ENCODE measurements at places on chromosomes 4 and X.

- no peak for DNase-seq
Observed at GRCh38 chr4:108219998-108220397, 51.3 kb upstream of the LEF1 start.

DNA sequence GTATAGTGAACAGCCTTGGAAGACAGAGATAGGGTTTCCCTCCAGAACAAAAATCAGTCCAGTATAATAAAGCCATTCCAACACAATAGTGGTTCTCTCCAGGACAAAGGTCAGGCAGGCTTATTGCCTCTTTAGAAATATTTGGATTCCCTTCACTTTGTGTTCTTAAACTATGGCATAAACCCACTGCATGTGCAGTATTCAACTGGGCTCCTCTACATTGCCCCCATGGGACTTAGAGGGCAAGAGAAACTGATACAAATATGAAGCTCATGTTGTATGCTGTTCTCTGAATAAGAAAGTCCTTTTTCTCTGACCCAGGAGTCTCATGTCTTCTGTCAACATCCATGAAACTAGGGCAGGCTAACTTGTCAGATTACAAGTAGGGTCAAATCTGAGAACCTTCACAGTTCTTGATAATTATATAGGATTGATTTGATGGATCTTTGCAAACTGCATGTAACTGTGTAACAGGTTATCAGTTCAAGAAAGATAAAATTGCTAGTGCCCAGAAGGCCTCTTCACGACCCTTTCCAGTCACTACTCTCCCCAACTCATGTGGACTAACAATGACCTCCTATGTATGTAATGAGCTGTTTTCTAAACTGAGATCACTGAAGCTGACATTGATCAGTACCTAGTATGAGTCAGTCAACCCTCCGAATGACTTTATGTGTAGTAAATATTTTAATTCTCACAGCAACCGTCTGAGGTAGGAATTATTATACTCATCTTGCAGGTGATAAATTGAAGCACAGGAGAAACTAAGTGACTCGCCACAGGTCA is 31.9 kb upstream of the FAM9C start:
- no peak for DNase-seq

- DNase-seq, result no peak
Observed at GRCh38 chr4:138758876-138759553, 256.6 kb upstream of the NOCT start.

- no peak for DNase-seq
Observed at GRCh38 chrX:16750136-16750535, 30.7 kb downstream of the SYAP1 start.

DNA sequence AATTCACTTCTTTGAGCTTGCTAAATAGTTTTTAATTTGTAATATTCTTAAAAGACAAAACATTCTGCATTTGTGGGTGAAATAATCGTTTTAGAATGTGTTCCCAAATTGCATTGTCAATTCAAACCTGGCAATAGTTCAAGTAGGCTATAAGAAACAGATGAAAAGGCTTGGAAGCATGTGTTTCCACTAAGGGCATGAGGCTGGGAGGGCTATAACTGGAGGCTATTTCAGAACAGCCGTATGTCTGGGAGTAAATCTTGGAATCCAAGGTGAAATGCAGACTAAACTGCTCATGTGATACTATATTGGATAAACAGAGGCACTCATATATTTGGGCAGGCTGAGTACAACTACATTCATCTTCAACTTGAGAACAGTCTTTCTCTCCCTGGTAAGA is 117.4 kb upstream of the GRPR start:
- peak; percentile 16 for DNase-seq

- DNase-seq, result no peak
Observed at GRCh38 chrX:118047446-118048186, 69.0 kb downstream of the KLHL13 start.

- no peak for DNase-seq
Observed at GRCh38 chr4:69214716-69215115, at the start of gene UGT2B11. Gene UGT2B11, minus strand, starts transcription at chr4:69214748. Its CDS starts 26 bp downstream, at chr4:69214722.

GRCh38 chr4:169412046-169412445 is 141.3 kb upstream of the SH3RF1 start:
- no peak for DNase-seq

DNA sequence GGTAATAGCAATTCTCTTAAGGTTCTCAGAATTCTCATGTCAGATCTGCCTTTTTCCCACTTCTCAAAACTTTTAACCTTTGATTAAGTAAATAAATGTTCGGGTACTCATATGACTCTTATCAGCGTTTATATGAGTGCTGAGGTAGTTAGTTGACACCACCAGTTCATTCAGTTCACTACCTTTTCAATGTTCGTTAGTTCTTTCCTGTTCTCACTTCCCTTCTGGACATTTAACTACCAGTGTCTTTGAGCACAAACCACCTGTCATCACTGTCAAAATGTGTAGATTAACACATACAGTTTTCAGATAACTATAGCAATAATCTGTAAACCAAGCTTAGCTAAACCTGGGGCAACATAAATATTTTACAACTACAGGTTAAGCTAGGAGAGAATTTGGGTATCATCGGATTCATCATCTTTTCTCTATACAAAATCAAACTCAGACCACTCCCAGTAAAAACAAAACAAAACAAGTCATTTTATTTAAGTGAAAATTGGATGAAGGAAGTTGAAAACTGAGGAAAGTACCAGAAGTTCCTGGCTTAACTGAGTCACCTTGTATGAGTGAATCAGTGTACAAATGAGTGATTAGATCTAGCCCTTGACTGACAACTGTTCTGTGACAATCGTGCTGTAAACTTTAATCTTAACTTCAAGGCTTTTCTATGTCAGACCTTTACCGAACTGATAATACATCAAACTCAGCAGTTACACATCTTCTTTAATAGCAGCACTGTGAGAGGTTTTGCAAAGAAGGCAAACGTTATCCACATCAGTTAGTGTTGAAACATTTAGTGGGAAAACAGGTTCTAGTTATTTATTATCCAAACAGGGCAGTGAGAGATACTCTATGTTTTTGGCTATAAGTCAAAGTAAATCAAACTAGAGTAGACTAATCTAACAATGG is 41.9 kb downstream of the ARHGEF38 start:
- DNase-seq, result no peak

Measured in fibroblast of the aortic adventitia (primary cell).